ENCODE measurements at places on chromosomes 1 and 21.

- no peak for DNase-seq
Observed at GRCh38 chr1:50268049-50268448, 155.2 kb downstream of the DMRTA2 start.

- no peak for DNase-seq
Observed at GRCh38 chr1:77048615-77049005, 170.6 kb downstream of the PIGK start.

DNA sequence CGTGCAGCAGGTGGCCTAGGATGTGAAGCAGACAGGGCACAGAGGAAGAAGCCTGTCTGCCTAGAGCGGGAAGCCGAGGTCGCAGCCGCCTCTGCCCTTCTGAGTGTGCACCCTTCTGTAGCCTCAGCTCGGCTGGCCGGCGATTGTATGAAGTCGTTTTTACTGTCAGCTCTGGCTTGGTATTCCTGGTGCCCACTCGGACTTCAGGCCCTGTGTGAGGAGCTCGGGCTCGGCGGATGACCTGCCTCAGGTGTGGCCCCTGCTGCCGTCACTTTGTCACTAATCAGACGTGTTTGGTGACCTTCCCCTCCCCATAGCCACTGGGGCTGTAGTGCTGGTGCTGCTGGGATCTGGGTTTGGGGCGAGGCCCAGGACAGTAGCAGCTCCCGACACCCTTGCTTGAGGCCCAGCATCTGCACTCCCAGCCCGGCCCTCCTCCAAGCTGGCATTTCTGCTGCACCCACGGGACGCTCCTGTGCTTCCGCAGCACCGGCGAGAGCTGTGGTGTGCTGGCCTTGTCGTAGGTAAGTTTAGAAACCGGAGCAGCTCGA, 18.1 kb downstream of the SLX9 start:
- DNase-seq: no peak

- DNase-seq: no peak
Observed at GRCh38 chr21:15654171-15654570, 75.6 kb upstream of the USP25 start.

DNA sequence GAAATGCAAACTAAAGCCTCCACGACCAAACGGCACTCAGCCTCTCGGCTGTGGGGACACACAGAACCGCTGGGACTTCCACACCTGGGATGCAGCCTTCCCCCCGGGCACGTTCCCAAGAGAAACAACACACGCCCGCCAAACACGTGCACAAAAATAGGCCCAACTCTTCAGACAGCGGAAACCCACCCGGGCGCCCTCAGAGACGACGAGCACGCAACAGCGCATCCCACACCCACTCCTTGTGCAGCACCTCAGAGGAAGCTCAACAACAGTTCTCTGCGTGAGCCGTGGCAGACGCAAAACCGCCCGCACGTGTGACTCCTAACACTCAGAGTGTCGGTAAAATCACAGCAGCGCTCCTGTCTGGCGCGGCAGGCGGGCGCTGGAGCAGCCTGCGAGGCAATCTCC, 5.3 kb downstream of the C1orf159 start:
- DNase-seq: no peak

DNA sequence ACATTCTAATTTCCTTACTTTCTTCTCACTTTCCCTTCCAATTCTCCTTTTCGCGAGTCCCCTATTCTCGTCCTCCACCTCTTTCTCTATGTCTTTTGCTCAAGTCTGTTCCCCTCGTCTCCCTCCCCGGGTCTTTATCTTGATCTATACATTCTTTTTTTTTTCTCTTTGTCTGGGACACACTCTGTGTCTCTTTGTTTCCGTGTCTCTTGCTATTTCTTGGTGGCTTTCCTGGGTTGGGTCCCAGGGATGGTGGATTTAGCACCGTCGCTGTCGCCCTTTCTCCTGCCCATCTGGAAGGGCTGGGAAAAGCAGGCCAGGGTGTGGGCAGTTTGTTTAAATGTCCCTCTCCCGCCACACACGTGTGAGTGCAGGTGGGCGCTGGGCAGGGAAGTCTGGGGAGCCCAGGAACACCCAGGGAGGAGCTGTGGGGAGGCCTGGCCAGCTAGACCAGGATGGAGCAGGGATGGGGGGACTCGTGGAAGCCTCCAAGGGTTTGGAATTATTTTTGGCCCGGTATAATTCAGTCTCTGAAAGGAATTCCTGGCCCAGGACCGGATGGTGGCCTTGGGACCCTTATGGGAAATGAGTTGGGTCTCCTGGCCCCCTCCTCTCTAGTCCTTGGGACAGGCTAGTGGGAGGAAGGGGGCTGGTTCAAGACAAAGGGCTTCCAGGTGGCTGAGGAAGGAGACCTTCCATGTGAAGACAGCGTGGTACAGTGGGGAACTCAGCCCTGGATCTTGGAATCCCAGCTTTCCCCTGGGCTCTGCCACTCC, 9.5 kb upstream of the ID3 start:
- no peak for DNase-seq

GRCh38 chr1:110426854-110427253, 19.4 kb upstream of the LAMTOR5 start:
- DNase-seq: no peak

DNA sequence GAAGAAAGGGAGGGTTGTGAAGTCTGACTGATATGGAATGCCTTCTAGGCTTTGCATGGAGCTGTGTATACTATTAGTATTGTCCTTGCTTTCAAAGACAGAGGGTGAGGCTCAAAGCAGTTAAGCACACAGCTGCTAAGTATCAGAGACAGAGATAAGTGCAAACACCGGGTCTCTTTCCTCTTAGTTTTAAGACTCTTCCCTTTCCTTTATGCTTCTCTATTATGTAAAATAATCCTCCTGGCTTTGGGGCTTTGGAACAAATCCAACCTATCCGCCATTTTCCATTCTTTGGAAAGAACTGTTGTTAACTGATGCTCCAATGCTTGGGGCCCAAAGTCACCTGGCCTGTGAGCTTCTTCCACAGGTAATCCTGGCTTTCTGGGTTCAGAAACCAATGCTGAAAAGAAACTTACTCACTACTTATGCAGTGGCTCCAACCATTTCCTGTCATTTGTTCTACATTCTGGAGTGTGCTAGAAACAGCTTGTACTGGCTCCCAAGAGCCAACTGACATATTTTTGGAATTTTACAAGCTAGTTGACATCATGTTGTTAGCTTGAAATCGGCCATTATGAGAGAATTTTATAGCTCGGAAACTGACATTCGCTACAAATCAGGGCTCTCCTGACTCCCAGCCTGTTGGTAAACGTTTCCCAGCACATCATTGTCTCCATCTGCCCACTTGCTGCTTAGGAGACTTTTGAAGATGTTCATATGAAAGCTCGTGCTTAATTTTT, 67.5 kb downstream of the DNTTIP2 start:
- DNase-seq: no peak

DNA sequence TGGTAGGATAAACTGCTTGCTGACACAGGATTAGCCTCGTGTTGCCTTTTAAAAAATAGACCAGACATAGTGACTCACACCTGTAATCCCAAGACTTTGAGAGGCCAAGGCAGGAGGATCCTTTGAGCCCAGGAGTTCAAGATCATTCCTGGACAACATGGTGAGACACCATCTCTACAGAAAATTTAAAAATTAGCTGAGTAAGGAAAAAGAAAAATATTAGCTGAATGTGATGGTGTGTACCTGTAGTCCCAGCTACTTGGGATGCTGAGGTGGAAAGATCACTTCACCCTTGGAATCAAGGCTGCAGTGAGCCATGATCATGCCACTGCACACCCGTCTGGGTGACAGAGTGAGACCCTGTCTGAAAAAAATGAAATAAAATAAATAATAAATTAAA, 82.0 kb downstream of the ETS2 start:
- no peak for DNase-seq

DNA sequence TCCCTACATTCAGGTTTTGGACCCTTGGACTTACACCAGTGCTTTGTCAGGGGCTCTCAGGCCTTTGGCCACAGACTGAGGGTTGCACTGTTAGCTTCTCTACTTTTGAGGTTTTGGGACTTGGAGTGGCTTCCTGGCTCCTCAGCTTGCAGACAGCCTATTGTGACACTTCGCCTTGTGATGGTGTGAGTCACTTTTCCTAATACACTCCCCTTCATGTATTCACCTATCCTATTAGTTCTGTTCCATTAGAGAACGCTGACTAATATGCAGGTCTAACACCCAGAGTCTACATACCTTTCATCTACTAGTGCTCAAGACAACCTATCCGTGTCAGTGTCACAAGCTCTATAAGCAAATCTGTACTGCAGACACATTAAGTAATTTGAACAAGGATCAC, 605.3 kb downstream of the KCNT2 start:
- DNase-seq: no peak

- DNase-seq: no peak
Observed at GRCh38 chr1:11321656-11322491, 48.9 kb downstream of the UBIAD1 start.

DNA sequence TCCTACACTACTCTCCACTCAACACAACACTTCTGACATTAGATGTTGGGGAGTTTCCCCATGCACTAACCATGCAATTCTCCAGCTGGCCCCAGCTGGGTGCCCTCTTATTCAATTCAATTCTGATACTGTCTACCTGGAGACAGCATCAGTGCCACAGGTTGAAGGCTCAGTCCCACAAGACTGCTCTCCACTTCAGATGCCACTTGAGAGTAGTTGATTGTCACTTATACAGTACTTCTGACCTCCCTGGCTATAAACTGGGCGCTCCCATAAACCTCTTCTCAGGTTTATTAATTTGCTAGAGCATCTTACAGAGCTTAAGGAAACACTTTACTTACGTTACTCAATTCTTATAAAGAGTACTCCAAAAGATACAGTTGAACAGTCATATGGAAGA, 442.3 kb downstream of the LRRIQ3 start:
- no peak for DNase-seq

- DNase-seq: no peak
Observed at GRCh38 chr1:25128121-25128621, 104.1 kb downstream of the SYF2 start.

GRCh38 chr1:24557711-24558131, 1.8 kb downstream of the NCMAP start:
- no peak for DNase-seq

DNA sequence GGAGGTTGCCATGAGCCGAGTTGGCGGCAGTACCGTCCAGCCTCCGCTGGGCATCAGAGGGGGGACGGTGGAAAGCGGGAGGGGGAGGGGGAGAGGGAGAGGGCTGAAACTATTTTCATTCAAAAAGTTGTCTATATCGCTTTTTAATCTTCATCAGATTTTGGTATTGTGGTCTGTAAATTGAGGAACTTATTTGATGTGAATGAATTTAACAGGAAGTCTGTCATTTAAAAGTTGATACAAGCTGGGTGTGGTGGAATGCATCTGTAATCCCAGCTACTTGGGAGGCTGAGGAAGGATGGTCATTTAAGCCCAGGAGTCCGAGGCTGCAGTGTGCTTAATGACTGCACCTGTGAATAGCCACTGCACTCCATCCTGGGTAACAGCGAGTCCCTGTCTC, 3.0 kb upstream of the EPHX4 start:
- no peak for DNase-seq

DNA sequence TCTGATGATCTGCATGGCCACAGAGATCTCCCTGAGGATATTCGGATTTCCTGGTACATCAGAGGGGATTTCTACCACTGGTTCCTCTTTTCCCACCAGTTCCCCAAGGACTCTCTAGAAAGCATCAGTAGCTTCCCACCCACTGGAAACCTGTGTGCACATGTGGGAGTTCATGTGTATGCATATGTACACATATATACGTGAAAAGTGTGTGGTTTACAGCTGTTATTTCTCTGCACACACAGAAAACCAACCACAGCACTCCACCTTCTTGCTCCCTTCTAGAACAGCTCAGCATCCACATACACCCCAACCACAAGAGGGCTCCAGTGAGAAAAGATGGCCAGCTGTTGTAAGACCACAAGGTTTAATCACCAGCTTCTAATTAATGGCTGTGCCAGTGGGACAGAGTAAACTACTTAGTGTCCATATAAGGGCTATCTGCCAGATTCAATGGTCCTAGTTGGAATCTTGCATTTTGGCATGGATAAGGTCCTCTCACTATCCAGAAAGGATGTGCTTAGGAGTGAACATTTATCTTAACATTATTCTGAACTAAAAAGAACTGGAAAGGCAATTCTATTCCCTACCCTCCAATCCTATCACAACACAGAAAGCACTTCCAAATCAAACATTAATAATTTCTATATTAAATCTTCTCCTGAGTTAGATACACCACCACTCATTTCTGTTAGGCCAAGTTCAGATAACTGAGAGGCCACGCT, 24.1 kb downstream of the GPR3 start:
- peak; percentile 53 for DNase-seq

- no peak for DNase-seq
Observed at GRCh38 chr21:44871576-44872269, 1.8 kb downstream of the PTTG1IP start.

DNA sequence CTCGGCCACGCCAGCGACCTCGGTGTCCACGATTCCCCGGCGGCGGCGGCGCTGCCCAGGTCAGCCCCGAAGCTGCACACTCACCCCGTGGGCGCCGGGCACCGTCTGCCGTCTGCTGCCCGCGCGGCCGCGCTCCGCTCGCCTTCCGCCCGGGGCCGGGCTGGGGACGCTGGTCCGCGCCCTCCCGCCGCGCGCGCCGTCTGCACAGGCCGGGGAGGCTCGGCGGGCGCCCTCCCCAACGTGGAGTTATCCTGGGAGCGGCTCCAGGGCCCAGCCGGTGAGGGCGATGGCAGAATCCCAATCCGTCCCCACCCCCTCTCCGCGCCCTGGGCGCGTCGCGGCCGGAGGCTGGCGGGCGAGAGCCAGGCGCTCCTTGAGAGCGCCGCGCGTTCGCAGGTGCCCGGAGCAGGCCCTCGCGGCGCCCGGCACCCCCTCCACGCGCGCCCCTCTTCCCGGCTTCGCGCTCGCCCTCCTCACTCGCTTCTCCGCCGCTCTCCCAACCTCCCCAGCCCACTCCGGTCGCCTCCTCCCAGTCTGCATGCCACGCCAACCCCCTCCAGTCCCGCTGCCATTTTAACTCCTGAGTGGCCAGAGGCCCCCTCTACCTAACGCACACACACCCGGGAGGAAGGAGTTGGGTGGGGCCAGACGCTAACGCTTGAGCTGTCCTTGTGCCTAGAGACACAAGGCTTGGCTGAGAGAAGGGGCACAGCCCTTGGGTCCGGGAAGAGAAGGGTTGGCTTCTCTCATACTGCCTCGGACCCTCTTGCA, at the start of gene LRRN2:
TSS of gene LRRN2 (minus strand) at position 503 of the 771 bp plus-strand sequence. CDS start 65,746 bp downstream, outside the sequence.
- no peak for DNase-seq

GRCh38 chr21:44700101-44701022, 3.4 kb downstream of the KRTAP10-12 start:
- DNase-seq: no peak

DNA sequence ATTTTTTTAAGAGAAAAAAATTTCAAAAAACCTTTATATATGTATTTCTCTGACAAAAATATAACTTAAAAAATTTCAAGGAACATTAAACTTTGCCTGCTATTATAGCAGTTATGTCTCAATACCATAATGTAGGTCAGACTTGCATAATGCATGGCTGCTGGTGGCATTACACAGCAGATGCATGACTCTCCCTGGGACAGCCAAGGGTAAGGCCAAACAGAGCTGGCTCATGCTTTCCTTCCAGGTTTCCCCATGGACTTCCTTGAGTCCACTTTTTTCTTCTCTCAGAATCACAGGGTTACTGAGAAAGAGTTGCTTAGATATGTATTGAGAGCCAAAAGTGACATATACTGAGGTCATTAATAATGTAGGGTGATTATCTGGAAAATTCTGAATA, 43.7 kb downstream of the RHOU start:
- no peak for DNase-seq

GRCh38 chr1:29094954-29095353, 28.7 kb downstream of the TMEM200B start:
- no peak for DNase-seq

GRCh38 chr1:47830641-47831333, 166.4 kb downstream of the TRABD2B start:
- DNase-seq: no peak

- DNase-seq: no peak
Observed at GRCh38 chr1:65674522-65674921, 118.2 kb upstream of the PDE4B start.

All from activated T-cell treated with anti-CD3 and anti-CD28 coated beads for 24 hours (primary cell).